ENCODE measurements at places on chromosomes 6 and 20.
A peak's percentile ranks its signal among the peaks of the same experiment; 100 is the strongest.

GRCh38 chr20:653110-653589 is at the start of gene SRXN1:
Gene SRXN1, minus strand, starts transcription at chr20:653200. Its CDS starts 15 bp downstream, at chr20:653185.
- peak; percentile 64 for DNase-seq

DNA sequence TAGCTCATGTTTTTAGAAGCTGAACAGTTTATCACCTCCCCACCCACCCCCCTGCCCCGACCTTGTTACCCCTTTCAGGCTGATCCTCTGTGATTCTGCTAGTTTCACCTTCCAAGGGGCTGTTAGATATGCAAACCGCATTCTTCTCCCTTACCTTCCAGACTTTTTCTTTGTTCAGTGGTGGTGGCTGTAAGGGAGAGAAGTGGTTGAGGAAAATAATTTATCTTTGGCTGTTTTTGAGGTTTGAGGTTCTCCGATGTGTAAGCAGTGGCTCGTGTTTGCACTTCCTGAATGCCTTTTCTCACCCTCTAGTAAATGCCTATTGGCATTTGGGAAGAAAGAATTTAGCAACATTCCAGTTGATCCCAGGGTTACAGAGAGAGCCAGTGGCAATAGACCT is 69.4 kb upstream of the KCNG1 start:
- no peak for DNase-seq

- DNase-seq = no peak
These were observed 12.1 kb upstream of the TENT5A start for GRCh38 chr6:81764531-81764930.

DNA sequence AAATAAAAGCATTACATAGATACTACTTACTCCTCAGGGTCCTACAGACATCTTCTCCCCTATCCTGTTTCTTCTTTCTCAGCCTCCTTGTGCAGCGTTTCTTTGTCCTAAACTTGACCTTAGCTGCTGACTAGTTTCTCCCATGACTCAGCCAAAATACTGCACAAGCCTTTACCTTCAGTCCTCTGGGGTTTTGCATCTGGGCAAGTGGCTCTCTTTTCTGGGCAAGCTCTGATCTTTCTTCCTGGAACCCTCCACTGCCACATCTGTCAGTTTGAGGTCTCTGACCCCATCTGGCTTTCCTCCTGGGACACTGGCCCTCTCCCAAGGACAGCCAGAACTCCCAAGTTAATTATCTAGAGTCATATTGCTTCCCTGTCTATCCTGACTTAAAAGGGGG is 838.4 kb downstream of the DHX35 start:
- no peak for DNase-seq

GRCh38 chr20:4064144-4064909 is 49.0 kb upstream of the RNF24 start:
- DNase-seq = no peak

DNA sequence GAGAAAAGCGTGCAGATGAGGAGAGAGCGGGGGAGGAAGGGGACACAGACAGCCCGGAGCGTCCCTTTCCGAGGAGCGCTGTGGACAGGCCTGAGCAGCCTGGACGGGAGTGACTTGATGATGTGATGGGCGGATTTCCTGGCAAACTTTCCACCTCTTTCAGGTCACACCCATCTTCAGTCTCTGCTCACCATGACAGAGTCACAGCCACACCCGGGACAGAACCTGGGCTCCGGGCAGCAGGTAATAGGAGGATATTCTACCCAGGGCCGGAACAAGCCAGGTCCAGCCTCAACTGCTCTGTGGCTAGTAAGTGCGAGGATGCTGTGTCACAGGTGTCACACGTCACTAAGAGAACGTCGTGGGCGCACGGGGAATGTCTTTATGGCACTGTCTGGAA is 84.3 kb downstream of the THBS2 start:
- DNase-seq = no peak

GRCh38 chr6:13420269-13420668 is 67.1 kb downstream of the GFOD1 start:
- no peak for DNase-seq

- no peak for DNase-seq
These were observed 122.6 kb downstream of the HIVEP2 start for GRCh38 chr6:142822383-142822782.

GRCh38 chr6:10685092-10685915 is 9.1 kb downstream of the C6orf52 start:
- no peak for DNase-seq

DNA sequence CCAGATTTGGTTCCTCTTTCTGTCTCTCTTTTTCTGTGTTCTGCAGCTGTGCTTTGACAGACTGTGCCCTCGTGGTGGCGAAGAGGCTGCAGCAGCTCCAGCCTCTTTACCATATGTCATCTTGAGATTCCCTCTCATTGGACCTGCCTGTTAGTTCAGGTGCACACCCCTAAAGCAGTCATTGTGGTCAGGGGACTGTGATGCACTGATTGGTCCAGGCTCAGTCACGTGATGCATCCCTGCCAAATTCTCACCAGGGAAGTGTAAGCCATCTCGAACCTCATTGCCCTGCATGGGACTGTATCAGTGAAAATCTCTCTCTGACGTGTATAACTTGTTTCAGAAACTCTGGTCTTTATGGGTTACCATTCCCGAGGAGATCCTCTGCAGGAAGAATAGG is 160.3 kb downstream of the EYA2 start:
- no peak for DNase-seq

DNA sequence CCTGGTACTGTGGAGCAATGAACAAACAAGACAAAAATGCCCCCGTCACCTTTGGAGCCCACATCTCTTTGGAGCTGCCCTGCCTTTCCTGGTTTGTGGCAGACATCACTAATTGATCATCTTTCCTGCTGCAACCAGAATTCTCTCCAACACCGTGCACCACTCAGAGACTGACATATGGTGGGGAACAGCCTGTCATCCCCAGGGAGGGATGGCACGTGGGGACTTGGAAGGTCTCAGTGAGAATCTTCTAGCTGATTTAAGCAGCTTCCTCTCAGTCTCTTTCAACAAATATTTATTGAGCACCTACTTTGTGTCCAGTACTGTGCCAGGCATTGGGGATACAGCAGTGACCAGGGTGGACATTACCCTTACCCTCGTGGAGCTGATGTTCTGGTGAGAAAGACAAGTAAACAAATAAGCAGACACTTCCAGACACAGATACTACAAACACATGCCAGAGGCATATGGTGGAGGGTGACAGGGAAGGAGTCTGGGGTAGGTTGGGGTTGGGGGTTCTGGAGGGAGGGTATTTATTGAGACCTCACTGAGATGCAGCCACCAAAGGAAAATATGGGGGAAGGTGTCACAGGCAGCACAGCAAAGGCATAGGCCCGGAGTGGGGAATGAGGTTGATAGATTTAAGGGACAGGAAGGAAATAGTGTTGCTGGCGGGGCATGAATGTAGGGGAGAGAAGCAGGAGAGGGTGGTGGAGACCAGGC is 82.3 kb downstream of the CEBPB start:
- DNase-seq = no peak

DNA sequence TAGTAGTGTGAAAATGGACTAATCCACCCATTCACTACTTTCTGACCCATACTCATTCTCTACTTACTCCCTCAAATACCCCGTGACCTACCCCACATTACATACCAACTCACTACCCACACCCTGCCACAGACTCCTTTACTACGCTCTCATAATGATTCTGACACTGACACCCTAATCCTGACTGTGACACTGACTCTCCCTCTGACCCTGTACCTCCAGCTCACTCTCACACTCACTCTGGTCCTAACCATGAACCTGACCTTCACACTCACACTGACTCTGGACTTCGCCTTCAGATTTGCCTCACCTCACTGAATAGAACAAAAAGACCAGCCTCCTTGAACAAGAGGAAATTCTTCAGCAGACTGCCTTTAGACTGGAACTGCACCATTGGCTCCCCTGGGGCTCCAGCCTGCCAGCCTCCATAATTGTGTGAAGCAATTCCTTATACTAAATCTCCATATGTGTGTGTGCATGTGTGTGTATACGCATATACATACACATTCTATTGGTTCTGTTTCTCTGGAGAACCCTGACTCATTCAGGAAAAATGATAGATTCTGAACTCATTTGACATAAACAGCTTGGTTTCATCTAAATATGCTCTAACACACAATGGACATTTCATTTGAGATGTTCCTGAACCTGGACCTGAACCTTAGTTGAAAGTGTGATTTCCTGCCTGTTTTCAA is 10.5 kb upstream of the ZNF343 start:
- no peak for DNase-seq

GRCh38 chr6:94813806-94814205 is 763.5 kb upstream of the MANEA start:
- no peak for DNase-seq

DNA sequence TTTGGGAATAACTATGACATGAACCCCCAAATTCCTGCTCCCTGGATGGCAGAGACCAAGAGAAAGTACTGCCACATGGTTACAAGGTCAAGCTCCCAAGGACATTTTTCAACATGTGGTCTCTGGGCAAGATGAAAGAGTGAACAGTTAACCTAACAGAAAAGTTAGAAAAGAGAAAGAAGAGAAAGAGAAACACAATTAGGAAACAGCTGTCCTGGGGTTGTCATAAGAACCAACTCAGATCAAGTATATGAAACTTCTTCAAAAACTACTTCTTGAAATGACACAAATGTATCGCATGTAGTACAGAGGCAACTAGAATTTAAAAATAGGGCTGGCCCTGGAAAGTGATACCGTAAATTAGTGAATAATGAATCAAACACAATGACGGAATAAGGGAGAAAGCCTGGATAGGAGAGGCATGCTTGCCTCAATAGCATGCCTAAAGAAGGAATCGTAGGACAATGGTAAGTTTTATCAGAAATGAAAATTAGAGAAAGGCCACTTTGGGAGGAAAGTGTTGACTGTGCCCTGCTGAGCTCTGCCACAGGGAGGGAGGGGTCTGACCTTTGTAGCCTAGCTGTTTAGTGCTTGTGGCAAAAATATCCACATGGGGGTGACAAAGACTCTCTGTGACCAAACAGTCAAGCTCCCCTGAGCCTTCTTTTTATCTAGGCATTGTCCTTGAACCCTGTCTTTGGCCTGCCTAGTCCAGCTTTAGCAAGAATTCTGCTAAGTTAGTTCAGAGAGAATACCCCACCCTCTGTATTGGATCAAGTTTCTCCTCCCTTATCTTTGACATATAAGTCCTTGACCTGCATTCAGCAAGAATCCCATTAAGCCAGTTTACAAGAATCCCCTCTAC is 4.3 kb upstream of the DCBLD1 start:
- DNase-seq = no peak

GRCh38 chr20:5887386-5887785 is 62.9 kb downstream of the TRMT6 start:
- no peak for DNase-seq

DNA sequence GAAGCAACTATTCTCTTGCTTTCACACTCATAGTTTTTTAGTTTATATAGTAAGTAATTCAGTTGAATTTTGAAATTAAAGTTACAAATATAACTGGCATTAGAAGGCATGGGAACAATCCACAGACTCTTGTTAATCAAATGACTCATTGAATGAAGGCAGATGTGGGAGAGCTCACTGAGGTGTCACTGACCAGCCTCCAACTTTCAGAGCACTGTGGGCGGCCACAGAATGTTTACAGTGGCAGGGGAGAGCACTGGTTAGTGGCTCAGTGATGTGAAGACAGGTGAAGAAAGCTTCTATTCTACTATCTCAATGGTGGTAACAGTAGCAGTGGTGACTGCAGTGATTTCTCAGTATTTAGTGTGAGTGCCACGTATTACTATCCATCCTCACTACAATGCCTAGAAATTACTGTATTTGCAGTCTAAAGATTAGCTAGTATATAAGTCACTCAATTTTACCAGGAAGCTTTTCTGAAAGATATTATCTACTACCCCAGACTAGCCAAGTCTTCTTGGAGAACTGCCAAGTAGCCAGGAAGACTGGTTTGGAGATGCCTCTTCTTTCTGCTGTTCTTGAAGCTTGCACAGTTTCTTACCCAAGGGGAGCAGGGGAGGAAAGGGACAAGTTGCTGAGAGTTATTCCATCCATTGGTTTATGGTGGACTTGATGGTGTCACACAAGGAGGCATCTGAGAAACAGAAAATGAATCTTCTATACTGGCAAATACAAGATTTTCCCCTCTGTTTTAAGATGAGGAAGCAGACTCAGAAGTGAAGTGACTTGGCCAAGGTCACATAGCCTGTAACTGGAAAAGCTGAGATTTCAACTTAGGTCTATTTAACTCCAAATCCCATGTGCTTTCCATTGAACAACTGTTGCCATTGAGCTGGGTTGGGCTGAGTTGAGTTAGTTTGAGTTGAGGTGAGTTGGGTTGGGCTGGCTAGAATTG is 231.2 kb downstream of the ANKRD60 start:
- DNase-seq = no peak

- DNase-seq = no peak
These were observed 1.8 kb upstream of the PHACTR2 start for GRCh38 chr6:143675946-143676345.

All from naive thymus-derived CD8-positive, alpha-beta T cell (primary cell).